Stimulated activated CD8-positive, alpha-beta memory T cell treated with anti-CD3 and anti-CD28 coated beads, Interleukin-12 subunit alpha, Interleukin-12 subunit beta, amount 100 ng/mL, for 1 hour (primary cell): ENCODE measurements at places on chromosomes 4 and X.

DNA sequence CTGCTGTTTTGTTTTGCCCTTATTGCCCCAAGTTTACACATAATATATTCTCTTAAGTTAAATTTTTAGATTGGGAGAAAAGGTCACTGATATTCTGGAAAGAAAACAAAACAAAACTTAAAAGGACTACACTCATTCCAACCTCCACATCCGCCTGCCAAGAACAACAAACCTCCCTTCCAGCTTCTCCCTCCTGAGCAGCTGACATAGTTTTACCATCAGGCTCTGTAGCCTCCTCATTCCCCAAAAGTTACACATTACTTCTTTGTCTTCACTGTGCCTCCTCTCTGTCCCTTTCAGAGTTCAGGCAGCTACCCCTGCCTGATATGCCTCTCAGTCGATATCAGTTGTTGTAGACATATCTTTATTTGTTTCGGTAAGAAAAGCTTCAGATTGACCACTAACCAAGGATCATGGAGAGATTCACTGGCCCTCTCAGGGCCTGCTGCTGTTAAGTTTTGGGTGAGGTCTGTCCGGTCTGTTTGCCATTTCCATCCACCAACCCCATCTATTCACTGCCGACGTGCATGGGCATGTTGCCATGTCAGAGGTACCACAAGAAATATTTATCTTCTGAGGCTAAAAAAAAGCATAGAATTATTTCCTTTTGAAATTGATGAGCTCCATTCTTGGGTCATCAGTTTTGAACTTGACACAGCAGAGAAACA, 164.1 kb downstream of the GASK1B start:
- no peak for DNase-seq

DNA sequence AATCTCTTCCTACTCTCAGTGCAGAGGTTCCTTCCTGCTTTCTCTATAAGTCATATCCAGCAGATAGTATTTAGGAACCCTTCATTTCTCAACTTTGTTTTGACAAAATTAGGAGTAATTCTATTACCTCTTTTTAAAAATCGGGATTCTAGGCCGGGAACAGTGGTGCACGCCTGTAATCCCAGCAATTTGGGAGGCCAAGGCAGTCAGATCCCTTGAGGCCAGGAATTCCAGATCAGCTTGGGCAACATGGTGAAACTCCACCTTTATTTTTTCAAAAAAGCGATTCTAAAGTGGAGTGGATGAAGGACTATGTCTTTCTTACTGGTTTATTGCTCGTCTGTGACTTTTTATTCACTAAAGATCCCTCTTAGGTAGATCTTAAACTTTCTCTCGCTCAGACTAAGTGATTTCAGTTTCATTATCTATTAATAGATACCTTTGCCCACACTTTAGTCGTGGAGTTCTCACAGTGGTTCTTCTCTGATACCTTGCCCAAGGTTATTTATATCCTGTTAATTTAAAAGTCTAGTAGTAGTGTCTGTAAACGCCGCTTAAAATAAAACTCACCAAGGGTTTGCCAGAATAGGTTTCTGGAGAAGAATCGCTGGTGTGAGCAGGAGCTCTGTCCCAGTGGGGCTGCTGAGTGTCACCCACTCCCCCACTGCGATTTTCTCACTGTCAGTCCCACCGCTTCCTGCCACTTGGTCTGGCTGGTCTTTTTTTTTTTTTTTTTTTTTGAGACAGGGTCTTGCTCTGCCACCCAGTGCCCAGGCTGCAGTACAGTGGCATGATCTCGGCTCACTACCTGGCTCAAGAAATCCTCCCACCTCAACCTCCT, 27.0 kb upstream of the TMEM131L start:
- DNase-seq: peak; percentile 15

GRCh38 chr4:40924096-40924792, 174.5 kb downstream of the NSUN7 start:
- DNase-seq: peak; percentile 40

- DNase-seq: no peak
These were observed 321 bp upstream of the HPRT1 start for GRCh38 chrX:134459683-134460004.

- no peak for DNase-seq
These were observed 2.6 kb downstream of the LAS1L start for GRCh38 chrX:65532016-65532415.

DNA sequence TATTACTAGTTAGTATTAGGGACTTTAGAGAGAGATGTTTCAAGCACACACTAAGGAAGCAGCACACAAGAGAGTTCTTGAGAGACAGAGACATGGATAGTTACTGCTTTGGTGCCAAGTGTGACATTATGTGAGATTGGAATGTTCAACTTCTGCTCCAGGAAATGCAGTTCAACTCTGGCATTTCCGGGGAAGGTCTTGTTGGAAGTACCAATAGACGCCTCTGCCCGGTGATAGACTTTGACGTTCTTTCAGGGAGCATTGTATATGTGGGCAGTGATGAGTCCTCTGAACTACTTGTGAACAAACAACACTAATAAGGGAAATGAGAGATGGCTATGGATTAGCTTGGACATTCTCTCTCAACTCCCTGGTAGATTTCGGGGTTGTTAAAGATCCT, 638.1 kb upstream of the BOD1L1 start:
- no peak for DNase-seq

DNA sequence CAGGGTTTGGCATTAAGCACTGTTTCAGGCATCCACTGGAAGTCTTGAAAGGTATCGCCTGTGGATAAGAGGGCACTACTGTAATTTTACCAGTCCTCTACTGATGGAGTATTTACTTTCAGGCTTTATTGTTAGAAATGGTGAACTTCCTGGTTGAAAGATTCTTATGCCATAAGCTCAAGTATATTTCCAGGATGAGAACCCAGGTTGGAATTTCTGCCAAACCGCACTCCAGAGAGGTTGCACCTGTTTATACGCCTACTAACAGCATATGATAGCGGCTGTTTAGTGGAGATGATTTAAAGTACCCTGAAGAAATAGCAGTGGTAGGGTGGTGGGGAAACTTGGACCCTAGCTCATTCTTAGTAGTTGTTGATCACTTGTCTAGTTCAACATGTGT, 9.9 kb downstream of the FNIP2 start:
- DNase-seq: no peak

DNA sequence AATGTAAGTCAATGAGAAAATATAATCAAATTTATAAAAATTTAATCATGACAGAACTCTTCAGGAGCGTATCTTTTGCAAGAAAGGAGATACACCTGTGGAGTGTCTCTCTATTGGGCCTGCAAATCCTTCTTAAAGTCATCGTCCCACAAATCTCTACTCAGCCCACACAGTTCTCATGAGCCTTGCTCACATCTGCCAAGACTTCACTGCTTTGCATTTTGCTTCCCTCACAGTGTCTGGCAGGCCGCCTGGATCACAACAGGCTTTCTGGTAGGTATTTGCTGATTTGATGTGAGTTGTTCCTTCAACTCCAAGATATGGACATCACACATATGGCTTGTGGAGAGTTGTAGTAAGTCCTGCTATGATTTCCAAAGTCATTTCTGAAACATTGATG, 183.1 kb upstream of the ARX start:
- no peak for DNase-seq

GRCh38 chrX:1528884-1529203, 8.1 kb downstream of the P2RY8 start:
- DNase-seq: no peak

GRCh38 chr4:41185614-41186592, 28.4 kb downstream of the APBB2 start:
- no peak for DNase-seq

GRCh38 chr4:128353791-128354190, 66.2 kb upstream of the PGRMC2 start:
- DNase-seq: no peak

- no peak for DNase-seq
These were observed 36.6 kb upstream of the UGT2A1 start for GRCh38 chr4:69689599-69689998.

GRCh38 chrX:50718776-50719175, 95.2 kb downstream of the SHROOM4 start:
- DNase-seq: no peak

GRCh38 chr4:5569451-5569850, 138.9 kb downstream of the EVC2 start:
- DNase-seq: no peak

DNA sequence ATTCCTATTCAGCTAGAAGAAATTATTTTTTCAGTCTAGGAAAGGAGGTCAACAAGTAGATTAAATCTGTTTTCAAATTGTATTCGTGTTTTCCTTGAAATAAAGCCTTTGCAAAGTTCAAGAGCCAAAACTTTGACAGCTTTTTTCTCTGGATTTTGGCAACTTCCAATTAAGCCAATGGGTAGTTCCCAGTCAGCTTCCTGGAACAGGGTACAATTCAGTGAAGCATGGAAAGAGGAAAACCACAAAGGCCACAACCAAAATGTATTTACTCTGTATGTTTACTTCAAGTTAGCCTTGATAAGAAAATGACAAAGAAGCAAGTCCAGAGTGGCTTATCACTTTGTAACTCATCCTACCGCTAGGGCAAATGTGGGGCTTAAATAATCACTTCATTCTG, 188.6 kb downstream of the COMMD8 start:
- DNase-seq: no peak

DNA sequence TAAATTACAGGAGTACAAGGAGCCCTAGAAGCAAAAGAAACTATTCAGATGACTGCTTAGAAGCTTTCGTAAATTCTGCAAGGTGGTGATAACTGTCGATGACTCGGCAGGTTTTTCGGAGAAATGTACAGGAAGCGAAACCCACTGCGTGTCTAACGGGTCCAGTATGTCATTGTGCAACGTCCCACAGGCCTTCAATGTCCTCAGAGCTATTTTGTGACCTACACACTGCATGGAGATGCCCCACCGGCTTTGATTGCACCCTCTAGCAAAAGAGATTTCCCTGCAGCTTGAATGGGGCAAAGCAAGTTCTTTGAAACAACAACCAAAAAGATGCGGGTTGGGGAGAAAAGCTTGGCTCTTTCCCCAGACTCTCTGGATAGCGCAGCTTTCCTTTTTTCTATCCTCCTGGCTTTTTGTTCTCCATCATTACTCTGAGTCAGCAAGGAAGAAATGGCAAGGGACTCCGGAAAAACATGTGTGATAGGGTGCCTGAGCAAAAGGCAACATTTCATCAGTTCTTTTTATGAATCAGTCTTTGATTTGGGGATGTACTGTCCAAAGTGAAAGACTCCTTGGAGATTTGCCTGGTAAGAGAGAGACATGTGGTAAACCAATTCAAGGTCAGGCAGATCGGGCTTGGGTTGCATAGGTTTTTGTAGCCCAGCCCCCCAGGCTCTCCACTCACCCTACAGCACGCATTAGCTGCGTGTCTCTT, 112.0 kb upstream of the TBL1X start:
- no peak for DNase-seq

- no peak for DNase-seq
These were observed 109.9 kb upstream of the BCOR start for GRCh38 chrX:40207626-40208025.

DNA sequence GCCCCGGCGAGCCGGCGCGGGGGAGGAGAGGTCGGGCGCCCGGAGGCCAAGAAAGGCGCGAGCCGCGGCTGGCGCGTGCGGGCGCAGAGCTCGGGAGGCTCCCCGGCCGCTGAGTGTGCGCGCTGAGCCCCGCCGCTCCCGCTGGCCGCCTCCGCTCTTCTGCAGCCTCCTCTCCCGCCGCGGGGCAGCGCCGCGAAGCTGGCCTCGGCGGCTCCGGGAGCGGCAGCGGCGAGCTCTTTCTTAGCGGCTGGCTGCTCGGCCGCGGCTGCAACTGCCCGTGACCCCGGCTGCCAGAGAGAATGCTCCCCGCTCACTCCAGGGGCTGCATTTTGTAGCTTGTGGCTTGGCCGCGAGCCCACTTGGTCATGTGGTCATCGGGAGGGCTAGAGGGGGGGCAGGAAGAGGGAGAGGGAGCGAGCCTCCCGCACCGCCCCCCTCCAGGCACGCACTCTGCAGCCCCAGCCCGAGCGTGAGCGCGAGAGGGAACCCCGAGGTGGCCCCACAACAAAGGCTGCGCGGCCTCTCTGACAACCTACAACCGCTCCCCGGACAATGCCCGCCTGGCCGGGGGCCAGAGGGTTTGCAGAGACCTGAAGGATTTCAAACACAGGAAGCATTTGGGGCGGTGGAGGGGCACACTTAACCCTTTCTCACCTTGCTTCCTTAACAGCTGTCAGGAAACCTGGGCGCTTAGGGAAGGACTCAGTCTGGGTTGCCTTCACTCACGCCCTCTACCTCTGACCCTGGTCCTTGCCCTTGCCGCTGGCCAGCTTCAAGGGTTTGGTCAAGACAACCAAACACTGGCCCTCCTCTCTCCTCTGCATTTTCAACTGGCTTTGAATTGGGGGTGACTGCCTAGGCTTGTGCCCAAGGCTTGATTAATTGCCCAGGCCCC, at the start of gene APLN:
TSS of gene APLN (minus strand) at position 305 of the 895 bp plus-strand sequence. CDS start 326 bp downstream, outside the sequence.
- DNase-seq: no peak

- no peak for DNase-seq
These were observed 29.5 kb downstream of the ARHGAP10 start for GRCh38 chr4:147761218-147761883.

DNA sequence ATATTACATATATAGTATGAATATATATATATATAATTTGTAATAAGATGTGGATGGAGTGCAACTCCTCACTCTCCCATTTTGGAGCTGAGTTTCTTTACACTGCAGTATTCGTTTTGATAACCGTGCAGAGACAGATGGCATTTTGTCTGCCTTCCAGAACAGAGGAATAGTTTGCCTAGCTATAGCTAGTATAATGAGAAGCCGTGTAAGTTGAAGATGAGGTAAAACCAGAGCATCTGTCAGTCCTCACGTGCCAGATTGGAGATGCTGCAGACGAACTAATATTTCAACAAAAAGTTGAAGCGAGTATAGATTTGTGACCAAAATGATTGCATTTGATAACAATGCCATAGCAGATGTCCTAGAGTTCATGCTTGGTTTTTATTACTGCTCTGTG, 180.6 kb downstream of the FMR1NB start:
- DNase-seq: no peak

GRCh38 chr4:98468709-98469108, 189.7 kb downstream of the TSPAN5 start:
- DNase-seq: no peak

DNA sequence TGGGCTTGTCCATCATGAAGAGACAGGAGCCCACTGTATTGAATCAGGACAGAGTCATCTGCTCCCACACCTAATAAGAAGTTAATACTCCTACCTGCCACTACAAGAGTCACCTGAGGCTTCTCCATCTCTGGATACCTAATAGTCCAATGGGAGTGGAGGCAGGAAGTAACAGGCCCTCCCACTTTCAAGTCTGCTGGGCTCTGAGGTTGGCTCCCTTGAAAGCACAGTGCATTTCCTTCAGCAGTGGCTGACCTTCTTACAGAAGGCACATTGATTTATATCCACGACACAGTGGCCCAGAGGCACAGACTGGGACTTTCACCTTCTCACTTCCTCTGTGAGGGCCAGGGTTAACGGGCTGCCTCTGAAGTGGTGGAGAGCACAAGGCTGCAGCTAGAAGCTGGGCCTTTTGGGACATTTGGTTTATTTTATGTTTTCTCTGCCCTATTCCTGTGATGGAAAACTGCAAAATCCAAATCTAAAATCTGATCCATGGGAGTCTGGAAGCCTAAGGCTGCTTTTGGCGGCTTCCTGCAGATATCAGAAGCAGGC, 38.1 kb downstream of the FRG2 start:
- no peak for DNase-seq

- no peak for DNase-seq
These were observed 223.8 kb upstream of the ZCCHC13 start for GRCh38 chrX:74080165-74080564.

- DNase-seq: no peak
These were observed 379.5 kb downstream of the ZIC3 start for GRCh38 chrX:137945470-137945869.

GRCh38 chr4:15756361-15756861, 21.7 kb upstream of the CD38 start:
- peak; percentile 47 for DNase-seq

GRCh38 chr4:79906303-79906702, 166.7 kb downstream of the ANTXR2 start:
- DNase-seq: no peak
